ENCODE measurements at places on chromosomes 3 and 15.

DNA sequence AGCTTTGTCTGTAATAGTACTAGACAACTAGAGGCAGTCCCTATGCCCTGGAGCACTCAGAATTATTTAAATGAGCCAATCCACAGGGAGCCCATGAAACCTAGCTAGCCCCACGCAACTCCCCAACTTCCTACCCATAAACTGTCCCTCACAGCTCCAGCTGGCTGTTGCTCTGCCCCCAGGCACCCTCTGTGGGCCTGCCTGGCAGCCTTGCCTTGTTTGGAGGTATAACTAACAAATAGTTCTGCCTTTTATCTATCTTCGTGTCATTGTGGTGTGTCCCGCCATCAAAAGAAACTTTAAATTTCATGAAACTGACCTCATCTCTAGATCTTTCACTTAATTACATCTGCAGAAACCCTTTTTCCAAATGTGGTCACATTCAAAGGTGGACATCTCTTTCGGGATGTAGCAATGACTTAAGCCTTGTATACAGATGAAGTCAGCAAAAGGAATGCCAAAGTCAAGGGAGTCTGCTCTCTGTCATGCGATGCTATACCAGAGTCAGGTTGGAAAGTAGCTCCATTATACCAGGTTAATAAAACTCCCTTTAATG, 1.8 kb upstream of the RTP3 start:
- no peak for DNase-seq

DNA sequence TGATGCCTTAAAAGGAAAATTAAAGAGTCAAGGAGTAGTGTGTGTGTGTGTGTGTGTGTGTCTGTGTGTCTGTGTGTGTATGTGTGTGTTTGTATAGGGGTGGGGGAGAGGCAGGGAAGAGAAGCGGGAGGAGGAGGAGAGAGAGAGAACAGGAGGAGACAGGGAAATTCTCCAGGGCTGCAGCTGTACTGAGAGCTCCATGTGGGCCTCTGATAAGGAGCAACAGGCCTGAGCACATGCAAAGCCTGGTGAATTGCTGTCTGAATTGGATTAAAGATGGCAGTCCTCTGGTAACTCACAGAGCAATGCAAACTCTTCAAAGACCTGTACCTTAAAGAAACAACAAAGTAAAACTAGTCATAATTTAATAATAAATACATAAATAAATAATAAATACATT, 70.6 kb downstream of the SEMA6D start:
- no peak for DNase-seq

GRCh38 chr3:9955611-9956352, 3.6 kb upstream of the PRRT3 start:
- no peak for DNase-seq

DNA sequence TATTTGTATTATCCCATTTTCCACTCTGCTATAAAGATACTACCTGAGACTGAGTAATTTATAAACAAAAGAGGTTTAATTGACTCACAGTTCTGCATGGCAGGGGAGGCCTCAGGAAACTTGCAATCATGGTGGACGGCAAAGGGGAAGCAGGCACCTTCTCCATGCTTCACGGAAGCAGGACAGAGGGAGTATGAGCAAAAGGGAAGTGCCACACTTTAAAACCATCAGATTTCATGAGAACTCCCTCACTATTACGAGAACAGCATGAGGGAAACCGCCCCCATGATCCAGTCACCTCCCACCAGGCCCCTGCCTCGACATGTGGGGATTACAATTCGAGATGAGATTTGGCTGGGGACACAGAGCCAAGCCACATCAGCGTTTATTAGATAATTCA, 172.8 kb downstream of the NR2F2 start:
- no peak for DNase-seq

DNA sequence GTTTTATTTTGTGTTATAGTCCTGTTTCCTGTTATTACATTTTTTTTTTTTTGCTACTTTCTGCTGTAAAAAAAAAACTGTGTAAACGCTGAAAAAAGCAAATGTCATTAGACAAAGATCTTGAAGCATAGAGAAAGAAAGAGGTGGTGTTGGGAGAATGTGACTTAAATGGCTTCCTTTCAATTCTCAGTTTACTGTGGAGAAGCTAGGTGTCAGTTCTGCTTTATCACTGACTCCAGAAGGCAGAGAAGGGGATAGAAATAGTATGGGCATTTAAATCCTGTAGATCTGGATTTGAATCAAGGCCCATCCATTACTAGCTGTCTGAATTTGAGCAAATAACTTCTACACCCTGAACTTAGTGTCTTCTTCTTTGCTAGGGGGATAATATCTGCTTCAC, 23.0 kb downstream of the PPM1L start:
- no peak for DNase-seq

- no peak for DNase-seq
These were observed 31.3 kb upstream of the GATM start for GRCh38 chr15:45409596-45409995.

DNA sequence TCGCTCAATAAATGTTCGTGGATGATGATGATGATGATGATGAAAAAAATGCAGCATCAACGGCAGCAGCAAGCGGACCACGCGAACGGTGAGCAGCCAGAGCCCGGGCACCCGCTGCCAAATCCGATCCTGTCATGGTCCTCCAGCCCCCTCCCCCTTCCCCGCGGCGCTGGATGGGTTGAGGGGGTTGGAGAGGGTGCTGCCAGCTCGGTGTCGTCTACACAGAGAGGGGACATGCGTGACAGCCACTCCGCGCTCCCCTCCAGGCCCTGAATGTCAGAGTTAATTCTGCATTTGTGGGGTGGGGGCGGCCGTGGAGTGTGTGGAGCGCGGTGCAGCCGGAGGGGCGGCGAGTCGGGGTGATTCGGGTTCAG, 722 bp downstream of the CACNA1D start:
- DNase-seq, result no peak

DNA sequence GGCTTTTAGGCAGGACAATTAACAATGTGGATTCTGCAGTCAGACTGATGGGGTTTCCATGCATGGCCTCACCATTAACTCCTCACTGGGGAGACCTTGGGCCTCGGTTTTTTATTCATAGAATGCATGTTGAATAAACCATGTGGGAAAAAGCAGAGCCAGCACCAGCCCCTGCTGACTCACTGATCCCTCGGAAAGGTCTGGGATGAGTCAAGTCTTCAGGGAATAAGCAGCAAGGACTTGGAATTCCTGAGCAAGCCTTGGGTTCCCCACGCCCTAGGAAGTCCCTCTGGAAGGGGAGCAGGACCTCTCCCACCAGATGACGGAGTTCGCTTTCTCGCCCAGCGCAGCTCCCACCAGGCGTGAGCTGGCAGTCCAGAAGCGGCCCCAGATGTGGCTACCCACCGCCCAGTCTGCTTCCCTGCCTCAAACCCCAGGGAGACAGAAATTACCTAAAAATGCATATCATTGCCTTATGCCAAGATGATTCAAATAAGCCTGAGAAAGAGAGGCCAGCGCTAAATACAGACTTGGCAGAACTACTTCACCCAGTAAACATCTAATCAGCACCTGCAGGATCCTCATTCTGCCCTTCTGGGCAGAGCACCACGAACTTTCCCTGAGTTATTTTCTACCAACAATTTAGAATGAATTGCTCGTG, 45.4 kb downstream of the BTD start:
- peak; percentile 86 for DNase-seq

GRCh38 chr3:149340310-149340933, 7.0 kb upstream of the TM4SF18 start:
- no peak for DNase-seq

DNA sequence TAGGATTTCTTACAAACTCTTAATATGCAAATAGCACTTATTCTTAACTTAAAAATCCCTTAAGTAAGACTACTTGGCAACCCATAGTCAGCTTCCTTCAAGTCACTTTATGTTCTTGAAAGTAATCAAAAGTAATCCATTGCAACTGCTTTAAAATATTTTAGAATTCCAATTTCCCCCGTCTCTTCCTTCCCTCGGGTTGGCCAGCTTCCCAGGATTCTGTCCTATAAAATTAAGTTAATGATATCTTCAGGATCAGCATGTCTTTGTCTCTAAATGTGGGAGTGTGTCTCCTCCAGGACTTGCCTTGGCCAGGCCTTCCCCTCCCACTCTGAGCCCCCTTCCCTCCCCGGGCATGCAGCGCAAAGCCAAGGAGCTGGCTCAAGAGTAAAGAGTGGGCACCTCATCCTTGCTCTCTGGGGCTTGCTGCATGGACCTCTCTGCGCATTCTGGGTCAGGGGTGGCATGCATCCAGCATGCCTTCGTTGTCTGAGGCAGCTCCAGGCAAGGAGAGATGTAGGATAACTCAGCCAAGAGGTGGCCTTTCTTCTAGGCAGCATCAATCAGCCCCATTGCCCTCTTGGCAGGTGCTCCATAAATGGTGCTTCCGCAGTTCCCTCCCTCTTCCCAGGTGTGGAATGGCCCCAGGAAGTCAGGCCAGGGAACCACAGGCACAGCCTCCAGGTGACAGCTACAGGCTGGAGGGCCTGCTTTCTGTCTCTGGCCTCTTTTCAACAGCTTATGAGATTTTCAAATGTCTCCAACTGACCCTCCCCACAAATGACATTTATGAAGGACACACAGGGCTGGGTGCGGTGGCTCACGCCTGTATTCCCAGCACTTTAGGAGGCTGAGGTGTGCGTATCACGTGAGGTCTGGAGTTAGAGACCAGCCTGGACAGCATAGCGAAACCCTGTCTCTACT, 108.7 kb upstream of the ALDH1A3 start:
- DNase-seq, result peak; percentile 63

- no peak for DNase-seq
These were observed 25.9 kb downstream of the EXOG start for GRCh38 chr3:38522002-38522401.

DNA sequence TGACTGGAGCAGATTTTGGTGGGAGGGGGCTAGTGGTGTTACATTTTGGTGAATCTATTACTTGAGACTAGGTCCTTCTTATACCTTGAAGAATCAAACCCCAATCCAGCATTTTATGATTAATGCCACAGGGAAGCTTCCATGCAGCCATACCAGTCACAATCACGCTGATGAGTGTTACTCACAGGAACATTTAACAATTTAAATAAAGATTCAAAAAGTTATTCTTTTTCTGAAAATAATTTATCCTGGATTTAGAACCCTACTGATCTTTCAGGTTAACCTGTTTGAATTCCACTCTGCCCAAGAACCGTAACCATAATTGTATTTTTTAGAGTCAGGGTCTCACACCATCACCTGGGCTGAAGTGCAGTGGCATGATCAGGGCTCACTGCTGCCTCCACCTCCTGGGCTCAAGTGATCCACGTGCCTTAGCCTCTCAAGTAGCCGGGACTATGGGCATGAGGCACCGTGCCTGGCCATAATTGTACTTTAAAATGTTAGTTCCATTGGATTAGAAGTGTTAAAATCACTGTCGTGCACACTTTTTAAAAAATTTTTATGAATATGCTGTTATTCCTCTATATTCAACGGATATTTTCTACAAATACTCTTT, 929 bp upstream of the MTMR10 start:
- DNase-seq, result no peak

DNA sequence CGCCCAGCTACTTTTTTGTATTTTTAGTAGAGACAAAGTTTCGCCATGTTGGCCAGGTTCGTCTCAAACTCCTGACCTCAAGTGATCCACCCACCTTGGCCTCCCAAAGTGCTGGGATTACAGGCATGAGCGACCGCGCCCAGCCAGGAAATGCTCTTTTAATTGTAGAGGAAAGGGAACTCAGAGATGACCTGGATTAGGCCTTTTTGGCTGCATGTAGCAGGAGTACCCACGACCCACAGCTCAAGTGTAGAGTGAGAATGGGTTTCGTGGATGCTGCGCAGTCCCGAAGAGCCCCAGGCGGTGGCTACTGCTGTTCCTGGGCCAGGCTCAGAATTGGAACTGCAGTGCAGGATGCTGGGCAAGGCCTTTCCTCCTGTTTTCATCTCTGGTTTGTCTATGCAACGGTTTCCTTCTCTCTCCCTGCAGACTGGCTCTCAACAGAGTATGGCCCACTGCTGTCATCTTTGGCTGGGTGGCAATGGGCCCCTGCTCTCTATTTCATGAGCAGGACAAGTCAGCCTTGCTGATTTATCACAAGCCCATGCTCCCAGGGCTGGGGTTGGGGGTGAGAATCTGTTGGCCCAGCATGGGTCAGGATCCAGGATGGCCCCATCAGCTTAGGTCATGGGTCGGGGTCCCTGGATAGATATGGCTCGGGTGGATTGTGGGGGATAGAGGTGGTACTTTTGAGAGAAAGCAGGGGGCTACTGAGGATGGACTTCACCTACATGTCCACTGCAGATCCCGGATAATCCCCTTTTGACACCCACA, 51.2 kb downstream of the GASK1A start:
- DNase-seq, result no peak

DNA sequence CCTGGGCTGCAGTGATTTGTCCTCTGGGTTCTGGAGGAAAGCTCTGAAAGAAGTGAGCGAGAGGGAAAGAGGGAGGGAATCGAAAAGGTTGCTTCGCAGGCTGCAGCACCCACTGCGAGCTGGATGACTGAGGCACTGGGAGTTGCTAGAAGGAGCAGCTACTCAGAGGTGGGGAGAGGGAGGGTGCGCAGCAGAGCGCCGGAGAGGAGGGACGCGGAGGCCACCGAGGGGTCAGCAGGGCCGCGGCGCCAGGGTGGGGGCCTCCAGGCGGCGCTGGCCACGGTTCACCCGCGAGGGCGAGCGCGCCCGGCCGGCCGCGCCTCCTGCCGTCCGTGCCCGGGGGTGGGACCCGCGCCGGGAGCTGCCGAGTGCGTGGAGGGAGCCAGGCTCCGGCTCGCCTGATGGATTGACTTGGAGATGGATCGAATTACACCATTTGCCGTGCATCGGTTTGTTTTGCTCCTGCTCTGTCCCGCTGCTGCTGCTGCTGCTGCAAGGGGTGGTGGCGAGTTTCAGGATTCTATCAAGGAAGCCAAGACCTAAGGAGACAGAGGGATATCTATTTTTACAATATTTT, at the start of gene SEMA6D:
Gene SEMA6D, plus strand, starts transcription at position 470 of the 577 bp plus-strand sequence. CDS start 42,294 bp downstream, outside the sequence.
- peak; percentile 91 for DNase-seq

DNA sequence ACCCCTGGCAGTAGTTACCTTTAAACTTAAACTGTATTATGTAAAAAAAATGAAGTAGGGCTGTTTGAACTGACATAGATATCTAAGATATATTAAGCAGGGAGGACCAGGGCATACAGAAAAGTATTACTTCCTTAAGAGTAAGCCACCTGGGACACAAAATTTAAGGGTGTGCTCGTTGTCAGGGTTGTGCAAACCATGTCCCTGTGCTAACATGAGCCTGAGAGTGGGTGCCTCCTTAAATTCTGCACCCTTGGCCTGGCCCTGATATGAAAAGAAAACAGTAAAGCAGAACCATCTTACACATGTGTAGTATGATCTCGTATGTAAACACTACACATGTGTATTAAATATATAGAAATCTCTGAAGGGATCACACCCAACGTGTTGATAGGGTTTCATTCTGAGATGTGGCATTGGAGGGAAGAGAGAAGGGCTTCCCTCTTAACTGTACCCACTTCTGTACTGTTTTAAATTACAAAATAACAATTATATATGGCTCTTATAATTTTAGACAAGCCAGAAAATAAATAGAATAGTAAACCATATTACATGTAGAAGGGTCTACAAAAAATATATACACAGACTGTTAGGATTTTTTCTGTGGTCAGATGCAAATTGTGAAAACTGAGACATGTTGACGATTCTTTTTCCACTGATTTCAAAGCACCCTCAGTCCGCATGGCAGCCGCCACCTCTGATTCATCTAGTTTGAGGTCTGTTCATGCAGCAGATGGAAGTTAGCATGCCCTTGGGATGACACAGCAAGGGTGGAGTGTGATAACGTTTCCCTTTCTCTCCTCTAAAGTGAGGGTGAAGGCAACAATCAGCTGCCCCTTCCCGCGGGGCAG, 400.8 kb upstream of the PROK2 start:
- peak; percentile 35 for DNase-seq

Measured in femur (tissue), 1 donor.